ENCODE measurements at places on chromosomes 7 and 10.

DNA sequence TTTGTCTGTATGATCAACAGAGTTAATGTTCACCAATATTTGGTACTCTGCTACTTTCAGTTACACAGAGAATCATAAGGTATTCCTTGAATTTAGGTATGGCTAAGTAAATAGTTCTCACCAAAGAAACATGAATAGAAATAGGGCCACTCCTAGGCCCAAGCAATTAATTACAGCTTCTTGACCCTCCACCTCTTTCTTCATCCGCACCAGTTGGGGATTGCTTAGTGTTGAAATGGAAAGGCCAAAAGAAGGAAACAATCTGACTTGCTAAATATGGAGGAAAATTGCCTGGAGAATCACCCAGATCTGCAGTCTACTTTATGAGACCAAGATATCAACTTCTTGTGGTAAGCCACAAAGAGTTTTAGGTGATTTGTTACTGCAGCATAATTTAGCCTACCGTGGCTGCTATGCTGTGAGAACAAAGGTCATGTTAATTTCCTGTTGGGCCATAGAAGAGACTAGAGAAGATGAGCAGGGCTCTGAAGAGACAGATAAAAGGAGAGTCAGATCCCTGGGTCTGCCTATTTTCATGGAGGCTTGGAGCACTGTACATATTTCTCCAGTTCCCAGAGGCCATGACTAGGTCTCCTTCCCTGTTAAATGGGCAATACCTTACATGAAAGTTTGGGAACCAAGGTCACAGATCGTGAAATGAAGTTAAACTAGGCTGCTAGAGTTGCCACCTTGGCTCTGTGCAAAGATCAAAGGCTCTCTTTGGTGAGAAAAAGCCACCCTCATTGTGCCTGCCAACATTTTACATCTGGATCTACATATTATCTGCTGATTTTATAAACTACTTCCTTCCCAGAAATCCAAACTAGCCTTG, 93.3 kb upstream of the GDF10 start:
- DNase-seq: no peak

DNA sequence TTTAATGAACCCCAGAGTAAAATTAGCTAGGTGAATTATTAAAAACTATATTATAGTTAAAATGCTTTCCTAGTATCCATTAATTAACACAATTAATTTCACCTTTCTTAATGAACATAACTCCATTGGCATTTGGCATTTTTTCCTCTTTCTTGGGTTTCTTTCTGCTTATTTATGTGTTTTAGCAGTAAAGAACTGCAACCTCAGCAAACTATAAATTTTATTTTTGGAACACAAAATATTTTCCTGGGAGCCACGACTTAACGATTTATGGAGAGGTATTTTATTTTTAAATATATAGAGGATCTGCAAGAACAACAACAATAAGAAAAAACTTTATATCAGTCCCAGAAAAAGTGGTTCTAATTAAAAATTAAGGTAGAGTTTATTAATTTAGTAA, 447.4 kb upstream of the ETV1 start:
- no peak for DNase-seq

DNA sequence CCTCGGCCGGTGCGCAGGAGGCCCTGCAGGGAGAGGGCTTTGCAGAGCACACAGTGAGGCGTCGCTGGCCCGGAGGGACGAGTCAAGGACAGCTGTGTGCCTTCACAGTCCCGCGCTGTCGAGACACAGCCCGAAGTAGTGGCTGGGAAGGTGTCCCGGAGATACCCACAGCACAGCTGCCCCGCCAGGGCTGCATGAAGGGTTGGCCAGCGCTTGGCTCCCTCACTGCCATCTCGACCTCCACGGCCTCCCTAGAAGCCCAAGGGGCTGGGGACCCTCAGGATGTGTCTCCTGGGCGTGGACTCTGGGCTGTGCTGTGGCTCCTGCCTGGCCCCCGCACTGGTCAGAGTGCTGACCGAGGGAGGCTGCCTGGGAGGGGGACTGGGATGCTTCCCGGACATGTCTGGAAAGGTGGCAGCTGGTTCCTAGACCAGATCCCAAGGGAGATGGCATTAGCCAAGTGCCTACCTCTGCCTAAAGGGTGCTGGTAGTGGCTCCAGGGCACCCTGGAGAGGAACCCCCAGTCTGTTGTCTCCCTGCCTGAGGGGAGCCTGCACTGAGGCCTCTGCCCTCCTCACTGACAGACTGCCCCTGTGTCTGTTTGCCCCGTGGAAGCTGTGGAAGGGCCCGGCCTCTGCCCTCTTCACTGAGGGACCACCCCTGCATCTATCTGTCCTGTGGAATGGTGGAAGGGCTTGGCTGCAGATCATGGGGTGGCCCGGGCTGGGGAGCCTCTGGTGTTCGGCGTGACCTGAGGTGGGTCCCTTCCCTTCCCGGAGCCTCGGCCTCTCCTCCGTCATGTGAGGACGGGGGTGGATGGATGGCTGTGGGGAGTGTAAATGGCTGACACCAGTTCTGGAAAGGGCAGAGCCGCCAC, 5.8 kb downstream of the ELFN1 start:
- DNase-seq: no peak

GRCh38 chr7:157016024-157016351, 5.5 kb upstream of the MNX1 start:
- DNase-seq: no peak

DNA sequence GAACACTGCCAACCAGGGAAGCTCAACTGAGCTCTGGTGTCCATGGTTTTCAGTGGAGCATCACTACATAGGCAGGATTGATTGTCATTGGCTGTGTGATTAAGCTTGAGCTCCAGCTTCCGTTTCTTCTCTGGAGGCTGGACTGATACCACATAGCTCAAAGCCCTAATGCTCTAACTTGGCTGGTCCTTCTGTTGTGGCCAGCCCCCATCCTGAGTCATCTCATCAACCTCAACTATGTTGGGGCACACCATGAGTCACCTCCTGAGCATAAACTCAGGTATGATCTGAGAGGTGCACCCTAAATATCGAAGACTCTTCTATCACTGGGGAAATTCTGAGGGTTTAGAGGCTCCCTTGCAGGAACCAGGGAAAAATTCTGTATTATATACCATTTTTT, 114.5 kb upstream of the INHBA start:
- no peak for DNase-seq

GRCh38 chr7:123612024-123612423, 10.4 kb downstream of the ASB15 start:
- no peak for DNase-seq

- no peak for DNase-seq
These were observed 29.8 kb upstream of the GNA12 start for GRCh38 chr7:2873686-2874551.

- no peak for DNase-seq
These were observed 14.4 kb upstream of the CRYGN start for GRCh38 chr7:151454305-151454704.

DNA sequence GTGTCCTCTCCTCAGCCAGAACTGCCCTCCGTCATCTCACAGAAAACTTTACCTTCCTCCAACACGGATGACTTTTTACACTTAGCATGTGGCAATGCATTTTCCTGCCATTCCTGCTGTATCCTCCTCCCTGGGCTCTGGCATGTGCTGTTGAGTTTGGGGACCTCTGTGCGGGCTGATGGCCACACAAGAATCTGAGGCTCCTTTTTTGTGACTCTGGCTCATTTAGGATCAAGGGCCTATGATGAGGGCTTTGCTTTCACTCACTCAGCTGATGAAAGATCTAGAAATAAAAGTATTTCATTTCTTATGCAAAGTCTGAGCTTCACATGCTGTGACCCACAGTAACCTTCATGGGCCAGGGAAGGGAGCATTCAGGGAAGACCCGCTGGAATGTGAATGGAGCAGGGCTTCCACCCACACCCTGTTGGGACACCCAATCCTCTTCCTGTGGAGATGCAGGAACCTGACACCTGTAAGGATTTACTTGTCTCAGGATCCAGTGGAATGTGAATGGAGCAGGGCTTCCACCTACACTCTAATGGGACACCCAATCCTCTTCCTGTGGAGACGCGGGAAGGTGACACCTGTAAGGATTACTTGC, 500.3 kb upstream of the MKI67 start:
- no peak for DNase-seq

- no peak for DNase-seq
These were observed 47.8 kb downstream of the INSIG1 start for GRCh38 chr7:155345490-155345889.

GRCh38 chr10:59648711-59649201, 60.9 kb downstream of the SLC16A9 start:
- DNase-seq: no peak

All from GM12891 (cell line).